ENCODE measurements at places on chromosomes 3 and 15.
A peak's percentile ranks its signal among the peaks of the same experiment; 100 is the strongest.

DNA sequence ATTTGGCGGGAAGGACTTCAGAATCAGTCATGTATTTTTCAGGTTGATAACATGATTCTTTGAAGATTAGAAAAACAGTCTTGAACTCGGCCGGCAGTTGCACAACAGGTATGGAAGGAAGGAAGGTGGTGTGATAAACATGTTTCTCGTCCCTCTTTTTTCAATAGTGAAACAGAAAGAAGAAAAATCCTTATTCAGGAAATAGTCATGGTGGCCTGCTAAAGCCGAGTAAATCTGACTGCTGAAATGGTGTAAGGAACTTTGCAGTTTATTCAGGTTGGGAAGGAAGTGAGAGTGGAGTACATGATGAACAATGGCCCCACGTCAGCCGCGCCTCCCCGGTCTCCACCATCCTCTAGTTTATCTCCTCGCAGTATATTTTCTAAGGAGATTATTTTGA lies 6.7 kb downstream of the RASGRP1 start:
- DNase-seq = no peak

DNA sequence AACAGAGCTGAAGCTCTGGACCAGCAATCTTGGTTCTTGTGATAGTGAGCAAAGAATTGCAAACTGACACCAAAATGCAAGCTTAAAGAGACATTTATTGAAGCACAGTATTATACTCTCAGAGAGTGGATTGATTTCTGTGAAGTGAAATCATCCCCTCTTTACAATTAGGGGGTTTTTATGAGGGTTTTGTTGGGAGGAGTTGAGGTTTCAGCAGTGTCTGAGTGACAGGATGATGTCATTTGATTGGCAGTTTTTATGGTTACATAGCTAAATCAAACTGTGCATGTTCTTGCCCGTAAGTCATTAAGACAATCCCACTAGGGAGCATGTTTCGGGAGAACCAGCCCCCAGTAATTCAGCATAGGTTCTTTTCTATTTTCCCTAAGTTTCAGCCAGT lies 1200.5 kb downstream of the SI start:
- no peak for DNase-seq

GRCh38 chr3:149881879-149882278 lies 68.9 kb downstream of the RNF13 start:
- no peak for DNase-seq

GRCh38 chr15:27170851-27171250 lies 199.9 kb downstream of the GABRG3 start:
- no peak for DNase-seq

- DNase-seq = no peak
Measured at GRCh38 chr15:63701365-63701764, 104.2 kb downstream of the FBXL22 start.

DNA sequence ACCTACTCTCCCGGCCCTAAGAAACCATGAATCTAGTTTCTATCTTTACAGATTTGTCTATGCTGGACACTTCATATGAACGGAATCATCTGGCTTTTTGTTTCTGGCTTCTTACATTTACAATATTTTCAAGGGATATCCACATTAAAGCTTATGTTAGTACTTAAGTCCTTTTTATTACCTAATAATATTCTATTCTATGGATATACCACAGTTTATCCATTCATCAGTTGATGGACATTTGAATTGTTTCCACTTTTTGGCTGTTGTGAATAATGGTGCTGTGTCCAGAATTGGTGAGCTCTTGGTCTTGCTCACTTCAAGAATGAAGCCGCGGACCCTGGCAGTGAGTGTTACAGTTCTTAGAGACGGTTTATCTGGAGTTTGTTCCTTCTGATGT lies 42.6 kb downstream of the ARHGAP31 start:
- no peak for DNase-seq

GRCh38 chr3:70736009-70736408 lies 423.6 kb upstream of the MDFIC2 start:
- DNase-seq = no peak

- no peak for DNase-seq
Measured at GRCh38 chr3:150450916-150451315, 42.8 kb downstream of the TSC22D2 start.

GRCh38 chr3:31027191-31027761 lies 132.8 kb upstream of the GADL1 start:
- no peak for DNase-seq

DNA sequence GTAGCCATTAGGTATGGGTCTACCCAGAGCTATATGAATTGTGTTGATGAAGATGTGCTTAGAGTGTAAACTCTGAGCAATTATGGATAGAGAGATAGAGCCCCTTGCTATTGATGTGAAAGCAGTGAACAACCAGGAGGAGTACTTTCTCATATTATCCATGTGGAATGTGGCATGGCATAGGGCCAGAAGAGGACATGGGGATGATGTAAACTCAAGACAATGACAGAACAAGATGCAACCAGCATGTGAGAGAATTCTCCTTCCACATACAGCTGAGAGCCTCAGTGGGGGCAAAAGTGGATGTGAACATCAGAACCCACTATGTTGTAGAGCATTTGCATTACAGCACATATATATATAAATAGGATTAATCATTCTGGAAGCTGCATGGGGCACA lies 36.4 kb upstream of the BNC1 start:
- no peak for DNase-seq

DNA sequence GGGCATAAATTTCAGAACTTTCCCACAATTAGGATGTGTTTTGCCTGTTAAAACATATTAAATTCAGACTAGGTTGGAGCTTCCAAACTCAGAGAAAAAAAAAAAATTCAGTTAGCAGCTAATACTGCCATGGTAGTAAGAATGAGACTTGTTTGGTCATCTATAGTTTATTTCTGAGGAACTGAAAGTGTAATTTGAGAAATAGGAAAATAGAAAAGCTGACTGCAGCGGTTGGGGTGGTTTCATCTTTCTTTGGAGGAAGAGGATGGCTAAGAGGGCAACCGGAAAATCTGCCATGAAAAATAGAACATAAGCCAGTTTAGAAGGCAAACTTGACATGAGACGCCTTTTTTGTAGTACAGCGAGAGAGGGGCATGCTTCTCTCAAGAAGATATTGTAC lies 371.2 kb upstream of the ROBO2 start:
- no peak for DNase-seq

DNA sequence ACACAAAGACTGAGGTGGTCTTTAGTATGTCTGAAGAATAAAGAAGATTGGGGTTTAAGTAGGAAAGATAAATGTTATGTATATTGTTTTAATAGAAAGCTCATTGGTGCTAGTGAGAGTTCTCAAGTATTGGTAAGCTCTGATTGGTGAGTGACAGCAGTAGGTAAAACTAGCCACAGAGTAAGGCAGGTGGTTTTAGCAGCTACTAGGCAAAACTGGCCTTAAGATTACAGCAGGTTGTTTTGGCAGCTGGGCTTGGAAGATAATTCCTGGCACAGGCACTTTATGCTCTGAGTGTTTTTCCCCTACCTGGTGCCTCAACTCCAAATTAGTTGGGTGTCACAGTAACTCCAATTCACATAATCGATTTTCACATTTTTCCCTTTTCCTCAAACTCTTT lies 66.3 kb downstream of the STAG1 start:
- no peak for DNase-seq

GRCh38 chr15:68427366-68427765 lies 4.6 kb downstream of the ITGA11 start:
- no peak for DNase-seq

DNA sequence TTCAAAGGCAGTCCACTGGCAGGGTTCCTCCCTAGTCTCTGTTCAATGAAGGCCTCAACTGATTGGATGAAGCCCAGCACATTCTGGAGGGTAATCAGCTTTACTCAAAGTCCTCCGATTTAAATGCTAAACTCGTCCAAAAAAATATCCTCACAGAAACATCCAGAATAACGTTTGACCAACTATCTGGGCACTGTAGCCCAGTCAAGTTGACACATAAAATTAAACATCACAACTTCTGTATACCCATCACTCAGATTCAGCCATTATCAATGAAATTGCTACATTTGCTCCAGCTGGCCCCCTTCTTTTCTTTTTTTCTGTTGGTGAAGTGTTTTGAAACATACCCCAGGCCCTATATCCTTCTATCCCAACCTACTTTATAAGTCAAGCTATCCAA lies 64.5 kb upstream of the WNT5A start:
- no peak for DNase-seq

DNA sequence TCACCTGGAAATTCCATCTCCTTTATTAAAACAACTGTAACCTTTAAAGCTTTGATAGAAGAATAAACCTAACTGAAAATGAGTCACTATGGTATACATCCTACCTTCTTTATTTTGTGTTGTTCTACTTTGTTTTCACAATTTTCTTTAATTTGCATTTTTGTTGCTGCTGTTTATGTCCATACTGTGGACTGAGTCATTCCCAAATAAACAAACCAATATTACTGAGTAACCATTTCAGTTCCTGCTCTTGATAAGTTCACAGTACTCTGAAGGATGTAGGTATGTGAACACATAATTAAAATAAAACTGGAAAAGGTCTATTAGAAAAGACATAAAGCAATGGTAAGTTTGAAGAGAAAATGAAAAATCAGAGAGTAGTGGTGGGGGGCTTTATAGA lies 528.5 kb upstream of the GOLIM4 start:
- DNase-seq = no peak

GRCh38 chr3:114155370-114155821 lies 23.5 kb downstream of the DRD3 start:
- DNase-seq = peak; percentile 11

DNA sequence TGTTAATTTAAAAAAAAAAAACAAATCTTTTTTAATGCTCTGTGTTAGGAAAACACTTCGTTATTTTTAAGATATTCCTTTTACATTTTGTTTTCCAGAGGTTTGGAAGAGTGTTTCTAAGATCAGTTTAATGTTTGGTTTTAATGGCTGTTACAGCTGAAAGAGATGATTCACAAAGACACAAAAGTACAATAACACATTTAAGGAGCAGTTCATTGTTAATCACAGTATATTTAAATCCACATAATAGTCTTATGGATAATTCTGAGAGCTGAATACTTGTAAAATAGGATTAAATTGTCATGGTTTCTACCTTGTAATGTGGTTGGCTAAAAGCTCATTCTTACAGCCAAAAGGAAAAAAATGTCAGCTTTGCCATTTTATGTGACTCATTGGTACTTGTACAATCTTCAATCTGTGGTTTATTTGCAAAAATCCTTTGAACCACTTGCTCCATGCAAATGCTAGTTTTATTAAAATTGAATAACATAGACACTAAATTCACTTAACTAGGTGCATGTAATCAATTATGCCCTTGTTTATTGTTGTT lies 426.4 kb downstream of the NLGN1 start:
- DNase-seq = no peak

DNA sequence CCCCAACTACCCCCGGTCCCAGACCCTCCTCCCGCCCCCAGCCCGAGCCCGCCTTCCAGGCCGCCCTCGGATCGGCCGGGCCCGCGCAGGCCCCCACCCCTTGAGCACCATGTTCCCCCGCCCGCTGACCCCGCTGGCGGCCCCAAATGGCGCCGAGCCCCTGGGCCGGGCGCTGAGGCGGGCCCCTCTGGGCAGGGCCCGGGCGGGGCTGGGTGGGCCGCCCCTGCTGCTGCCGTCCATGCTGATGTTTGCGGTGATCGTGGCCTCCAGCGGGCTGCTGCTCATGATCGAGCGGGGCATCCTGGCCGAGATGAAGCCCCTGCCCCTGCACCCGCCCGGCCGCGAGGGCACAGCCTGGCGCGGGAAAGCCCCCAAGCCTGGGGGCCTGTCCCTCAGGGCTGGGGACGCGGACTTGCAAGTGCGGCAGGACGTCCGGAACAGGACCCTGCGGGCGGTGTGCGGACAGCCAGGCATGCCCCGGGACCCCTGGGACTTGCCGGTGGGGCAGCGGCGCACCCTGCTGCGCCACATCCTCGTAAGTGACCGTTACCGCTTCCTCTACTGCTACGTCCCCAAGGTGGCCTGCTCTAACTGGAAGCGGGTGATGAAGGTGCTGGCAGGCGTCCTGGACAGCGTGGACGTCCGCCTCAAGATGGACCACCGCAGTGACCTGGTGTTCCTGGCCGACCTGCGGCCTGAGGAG lies 472 bp downstream of the CHST14 start:
- DNase-seq = no peak

- no peak for DNase-seq
Measured at GRCh38 chr3:58647381-58648141, 19.0 kb downstream of the FAM3D start.

Data from NCI-H1105 treated with DMSO at 0.1 percent for 48 hours (cell line).